NCI-H510A treated with DMSO at 0.1 percent for 48 hours (cell line): ENCODE measurements at places on chromosomes 11 and 22.
A peak's percentile ranks its signal among the peaks of the same experiment; 100 is the strongest.

GRCh38 chr11:16942342-16942741 is 71.9 kb downstream of the PLEKHA7 start:
- no peak for DNase-seq

GRCh38 chr11:105448703-105449079 is 161.2 kb upstream of the GRIA4 start:
- no peak for DNase-seq

DNA sequence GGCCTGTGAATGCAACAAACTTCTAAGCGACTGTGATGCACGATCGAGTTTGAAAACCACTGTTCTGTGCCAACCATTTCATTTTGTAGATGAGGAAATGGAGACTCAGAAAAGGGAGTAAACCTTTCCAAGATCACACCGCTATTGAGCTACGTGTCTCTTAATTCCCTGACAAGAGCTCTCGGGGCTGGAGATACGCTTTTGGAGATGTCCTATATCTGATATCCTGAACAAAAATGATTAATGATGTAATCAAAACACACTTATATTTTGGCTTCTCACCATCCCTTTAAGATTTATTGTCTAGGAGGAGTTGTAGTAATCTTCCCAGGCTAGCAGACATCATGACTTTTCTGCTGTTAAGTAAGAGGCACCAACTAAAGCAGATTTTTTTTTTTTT is 1.7 kb upstream of the PARVA start:
- DNase-seq: no peak

GRCh38 chr11:70756756-70757155 is 358.4 kb downstream of the CTTN start:
- no peak for DNase-seq

- no peak for DNase-seq
Measured at GRCh38 chr11:122359081-122359571, 243.1 kb upstream of the BLID start.

- no peak for DNase-seq
Measured at GRCh38 chr22:44266796-44267760, 45.7 kb downstream of the SHISAL1 start.

- DNase-seq: no peak
Measured at GRCh38 chr11:16738947-16739815, 734 bp downstream of the C11orf58 start.

DNA sequence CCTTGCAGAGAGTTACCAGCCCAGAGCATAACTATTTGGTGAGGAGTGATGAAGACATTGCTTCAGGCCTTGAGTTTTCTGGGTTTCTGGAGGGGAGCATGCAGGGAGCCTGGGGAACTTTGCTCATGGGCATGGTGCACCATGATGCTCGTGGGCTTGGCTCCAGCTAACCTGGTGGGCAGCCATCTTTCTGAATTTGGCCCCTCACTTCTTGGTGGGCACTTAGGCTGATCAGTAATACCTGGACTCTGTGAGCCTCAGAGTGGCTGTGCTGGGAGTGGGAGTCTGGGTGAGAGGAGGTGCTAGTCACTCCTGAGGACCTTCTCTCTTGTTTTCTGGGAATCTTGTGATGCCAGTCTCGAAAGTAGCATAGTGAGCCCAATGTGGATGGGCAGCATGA is 30.6 kb downstream of the AMPD3 start:
- no peak for DNase-seq

GRCh38 chr22:35375031-35375430 is 5.9 kb upstream of the HMOX1 start:
- no peak for DNase-seq

GRCh38 chr11:111797145-111797581 is 31.0 kb upstream of the PPP2R1B start:
- DNase-seq: no peak

DNA sequence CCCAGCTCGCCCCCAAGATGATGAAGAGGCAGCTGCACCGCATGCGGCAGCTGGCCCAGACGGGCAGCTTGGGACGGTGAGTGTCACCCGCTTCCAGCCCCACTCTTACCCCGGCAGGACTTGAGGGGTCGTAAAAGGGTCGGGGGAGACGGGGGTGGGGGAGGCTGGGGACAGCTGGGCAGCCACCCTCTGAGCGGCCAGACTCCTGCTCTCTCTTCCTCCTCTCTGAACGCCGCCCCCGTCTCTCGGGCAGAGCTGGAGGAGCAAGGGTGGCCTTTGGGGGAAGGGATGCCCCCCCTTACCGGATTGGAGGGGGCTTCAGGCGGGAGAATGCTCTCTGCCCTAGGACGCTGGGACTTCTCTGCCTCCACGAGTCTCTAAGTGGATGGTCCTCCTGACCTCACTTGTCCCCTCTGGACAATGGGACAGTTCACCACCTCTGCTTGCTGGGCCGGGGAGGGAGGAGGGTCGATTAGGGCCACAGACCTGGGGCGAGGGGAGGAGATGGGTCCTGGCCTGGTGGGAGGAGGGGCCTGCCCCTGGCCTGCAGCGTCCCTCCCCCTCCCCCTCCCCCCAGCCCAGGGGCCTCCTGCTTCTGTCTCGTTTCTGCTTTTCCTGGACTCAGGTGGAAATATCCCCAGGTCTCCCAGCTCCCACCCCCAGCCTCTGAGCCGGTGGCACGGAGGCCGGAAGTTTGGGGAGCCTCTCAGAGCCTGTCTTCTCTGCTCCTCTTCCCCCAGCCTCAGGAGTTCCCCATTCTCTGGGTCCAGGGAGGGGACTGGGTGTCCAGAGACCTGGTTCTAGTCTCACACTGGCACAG is 512 bp downstream of the SH3BP1 start:
- DNase-seq: no peak

DNA sequence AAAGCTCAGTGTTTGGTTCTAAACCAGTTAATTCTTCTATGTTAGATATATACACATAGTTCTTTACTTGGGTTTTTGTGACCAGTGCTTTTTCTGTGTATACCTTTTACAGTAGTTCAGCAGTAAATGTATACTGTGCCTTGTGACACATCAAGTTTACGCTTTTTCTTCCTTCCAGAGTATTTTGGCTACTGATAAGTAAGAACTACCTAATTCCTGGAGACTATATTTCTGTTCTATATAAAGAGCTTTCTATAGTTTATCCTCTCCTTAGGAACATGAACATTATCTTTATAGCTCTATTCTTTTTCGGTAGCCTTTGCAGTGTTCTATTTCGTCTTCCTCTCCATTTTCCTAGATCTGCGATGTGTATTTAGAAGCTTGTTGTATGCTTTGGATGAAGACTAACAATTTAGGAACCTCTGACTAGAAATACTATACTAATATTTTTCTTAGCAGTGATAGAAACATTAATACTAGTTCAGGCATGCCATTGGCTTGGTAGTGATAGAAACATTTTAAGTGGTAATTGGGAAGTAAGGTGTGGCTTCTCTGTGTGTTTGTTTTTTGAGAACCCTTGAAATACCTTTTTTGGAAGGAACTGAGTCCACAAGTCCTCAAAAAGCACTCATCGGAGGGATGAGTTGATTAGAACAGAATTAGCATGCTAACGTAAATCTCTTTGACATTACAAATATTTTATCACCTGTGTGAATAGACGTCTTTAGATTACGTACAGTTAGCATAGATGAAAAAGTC is 74.6 kb downstream of the ARHGEF12 start:
- DNase-seq: peak; percentile 30

DNA sequence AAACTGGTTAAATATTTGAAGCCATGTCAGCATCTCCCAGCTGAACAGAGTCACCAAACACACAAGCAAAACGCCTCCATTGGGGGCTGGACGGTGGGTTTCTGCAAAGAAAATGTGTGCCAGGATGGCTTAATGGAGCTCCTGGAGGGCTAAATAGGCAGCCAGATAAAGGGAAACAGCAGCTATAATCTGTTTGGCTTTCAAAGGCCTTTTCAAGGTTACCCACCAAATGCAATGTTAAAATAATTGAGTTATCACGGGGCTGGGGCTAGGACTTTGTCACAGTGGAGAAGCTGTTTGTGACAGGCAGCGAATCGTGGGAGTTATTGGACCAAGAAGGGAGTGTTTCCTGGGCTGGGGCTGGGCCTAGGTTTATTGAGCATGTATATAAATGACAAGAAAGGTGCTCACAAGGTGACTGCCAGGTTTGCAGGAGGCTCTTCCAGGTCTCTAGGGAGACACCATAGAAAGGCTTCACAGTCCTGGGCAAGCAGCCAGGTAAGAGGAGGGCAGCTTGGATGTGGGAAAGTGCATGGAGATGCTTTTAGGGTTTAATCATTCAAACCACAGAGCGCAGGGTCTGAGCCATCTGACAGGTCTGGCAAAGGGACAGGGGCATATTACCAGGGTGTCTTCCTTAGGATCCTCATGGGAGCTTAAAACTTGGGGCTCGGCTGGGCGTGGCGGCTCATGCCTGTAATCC is 28.3 kb downstream of the GRIK4 start:
- no peak for DNase-seq

GRCh38 chr11:12126344-12127019 is 16.1 kb downstream of the MICAL2 start:
- no peak for DNase-seq

- DNase-seq: no peak
Measured at GRCh38 chr11:106276126-106276525, 198.7 kb downstream of the AASDHPPT start.

- peak; percentile 3 for DNase-seq
Measured at GRCh38 chr22:19522190-19522880, 1.9 kb downstream of the CLDN5 start.

DNA sequence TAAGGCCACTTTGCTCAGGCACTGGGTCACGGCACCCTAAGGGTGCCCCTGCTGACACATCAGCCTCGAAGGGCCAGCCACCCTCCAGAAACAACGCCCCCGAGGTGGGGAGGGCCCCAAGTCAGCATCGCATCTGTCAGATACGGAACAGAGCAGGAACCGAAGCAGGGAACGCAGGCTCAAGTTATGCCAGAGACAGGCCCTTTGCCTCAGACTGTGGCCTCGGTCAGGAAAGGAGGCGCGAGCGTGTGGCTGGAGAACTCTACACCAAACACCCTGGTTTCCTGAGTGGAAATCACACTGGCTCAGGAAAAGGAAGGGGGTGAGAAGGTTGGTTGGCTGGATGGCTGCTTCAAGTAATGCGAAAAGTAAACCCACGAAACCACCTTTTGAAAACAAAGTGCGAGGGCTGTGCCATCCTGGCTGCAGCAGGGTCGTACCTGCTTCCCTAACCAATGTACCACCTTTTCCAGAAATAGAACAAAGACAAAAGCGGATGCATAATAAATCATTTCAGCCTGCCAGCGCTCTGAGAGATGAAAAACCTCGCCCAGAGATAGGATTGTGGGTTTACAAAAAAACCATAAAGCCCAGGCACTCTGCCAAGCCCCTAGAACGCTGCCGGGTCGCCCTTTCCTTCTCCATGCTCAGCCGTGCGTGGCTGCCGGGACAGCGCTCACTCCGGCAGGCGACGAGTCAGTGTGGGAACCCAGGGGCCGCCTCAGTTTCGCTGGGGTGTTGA is 38.6 kb downstream of the TRMU start:
- DNase-seq: no peak

DNA sequence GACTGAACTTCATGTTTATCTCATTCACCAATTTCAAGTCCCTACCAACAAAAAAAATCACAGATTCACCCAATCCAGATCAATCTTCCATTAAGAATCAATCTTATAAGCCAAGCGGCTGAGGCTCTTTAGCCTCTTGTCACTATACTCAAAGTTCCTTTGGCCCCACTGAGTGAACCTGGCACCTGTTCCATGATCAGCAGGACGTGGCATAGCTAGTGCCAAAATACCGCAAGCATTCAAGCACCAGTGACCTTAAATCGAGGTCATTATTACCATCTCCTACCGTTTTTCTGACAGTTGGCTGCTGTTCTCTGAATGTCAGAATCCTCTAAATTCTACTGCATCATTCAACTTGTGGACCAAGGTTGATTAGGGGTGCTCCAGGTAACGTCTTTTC is 141.2 kb downstream of the CADM1 start:
- no peak for DNase-seq

DNA sequence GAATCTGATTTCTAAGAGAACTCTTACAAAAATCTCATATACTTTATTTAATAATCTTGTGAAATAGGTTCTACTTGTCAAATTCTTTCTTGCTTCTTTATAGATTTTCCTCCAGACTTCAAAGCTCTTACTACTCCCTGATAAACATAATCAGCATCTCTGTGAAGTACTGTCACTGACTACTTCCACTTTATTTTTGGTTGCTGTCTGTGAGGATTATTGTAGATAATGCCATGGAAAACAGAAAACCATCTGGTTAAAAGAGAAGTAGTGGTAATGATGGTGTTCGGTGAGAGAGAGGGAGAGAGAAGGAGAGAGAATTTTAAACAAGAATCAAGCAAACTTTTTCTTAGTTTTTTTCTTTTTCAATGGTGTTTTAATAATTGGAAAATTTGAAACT is 152.3 kb downstream of the TMEM135 start:
- DNase-seq: no peak

- DNase-seq: peak; percentile 19
Measured at GRCh38 chr11:116687458-116688201, 85.2 kb downstream of the BUD13 start.

- DNase-seq: peak; percentile 53
Measured at GRCh38 chr11:110491577-110492320, 62.0 kb downstream of the FDX1 start.

- DNase-seq: no peak
Measured at GRCh38 chr11:105046898-105047579, 1.9 kb upstream of the CARD16 start.

DNA sequence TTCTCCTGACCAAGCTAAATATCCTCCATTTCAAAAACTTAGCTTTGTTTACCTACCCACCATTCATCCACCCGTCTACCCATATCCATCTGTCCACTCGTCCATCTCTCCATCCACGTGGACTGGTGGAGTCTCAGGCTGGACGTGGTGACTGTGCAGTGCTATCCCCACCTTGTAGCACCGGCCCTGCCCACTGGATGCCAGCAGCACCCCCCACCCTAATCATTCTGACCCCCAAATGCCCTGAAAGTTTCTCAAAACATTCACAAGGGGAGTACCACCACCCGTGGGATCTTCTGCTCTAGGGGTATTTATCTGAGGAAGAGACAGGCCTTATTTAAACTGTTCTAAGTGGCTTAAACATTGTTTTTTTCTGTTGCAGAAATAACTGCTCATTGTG is 206.4 kb downstream of the TBC1D22A start:
- no peak for DNase-seq

DNA sequence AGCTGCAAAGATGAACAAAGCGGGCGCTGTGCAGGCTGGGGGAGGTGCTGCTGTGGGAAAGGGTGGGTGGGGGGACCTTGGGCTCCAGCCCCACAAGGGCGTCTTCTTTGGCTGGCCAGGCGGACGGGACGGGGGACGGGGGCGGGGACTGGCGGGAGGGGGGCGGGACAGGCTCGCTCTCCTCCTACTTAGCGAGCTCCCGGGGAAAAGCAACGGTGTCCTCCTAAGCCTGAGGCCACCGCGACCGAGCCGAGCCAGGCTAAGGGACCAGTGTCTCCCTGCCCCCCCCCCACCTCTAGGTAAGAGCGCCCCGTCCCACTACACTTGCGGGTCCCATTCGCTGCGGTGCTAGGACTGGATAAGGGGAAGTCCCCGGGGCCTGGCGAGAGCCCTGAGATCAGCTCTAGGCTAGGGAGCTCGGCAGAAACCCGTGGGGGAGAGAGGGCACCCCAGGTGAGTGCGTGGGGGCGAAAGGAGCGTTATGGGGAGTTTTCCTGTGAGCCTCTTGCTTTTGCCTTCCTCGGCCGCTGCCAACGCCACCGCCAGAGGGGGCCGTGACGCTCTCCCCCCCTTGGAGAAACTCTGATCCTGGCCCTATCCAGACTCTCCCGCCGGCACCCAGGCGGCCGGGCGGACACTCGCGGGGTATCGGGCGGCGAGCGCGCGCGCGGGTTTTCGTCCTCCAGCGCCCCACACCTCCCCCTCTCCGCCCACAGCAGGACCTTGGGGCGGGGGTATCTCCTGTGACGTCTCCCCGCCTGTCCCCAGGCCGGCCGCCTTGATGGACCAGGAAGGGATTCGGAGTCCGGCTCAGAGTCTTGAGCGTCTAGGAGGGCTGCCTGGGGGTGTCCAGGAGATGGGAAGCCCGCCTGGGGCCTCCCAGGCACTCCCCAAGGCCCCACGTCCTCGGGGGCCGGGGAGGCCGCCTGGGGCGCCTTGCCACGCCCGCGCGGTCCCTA is at the start of gene PHLDB1:
Gene PHLDB1 (plus strand): TSS at position 215 of the 959 bp plus-strand sequence. CDS start 6,222 bp downstream, outside the sequence.
- DNase-seq: no peak
